Activated gamma-delta T cell treated with Interleukin-2 at 50 U/mL for 16 hours (primary cell): ENCODE measurements at places on chromosomes 5 and 9.

GRCh38 chr9:91503673-91504081 lies 80.0 kb upstream of the NFIL3 start:
- no peak for DNase-seq

DNA sequence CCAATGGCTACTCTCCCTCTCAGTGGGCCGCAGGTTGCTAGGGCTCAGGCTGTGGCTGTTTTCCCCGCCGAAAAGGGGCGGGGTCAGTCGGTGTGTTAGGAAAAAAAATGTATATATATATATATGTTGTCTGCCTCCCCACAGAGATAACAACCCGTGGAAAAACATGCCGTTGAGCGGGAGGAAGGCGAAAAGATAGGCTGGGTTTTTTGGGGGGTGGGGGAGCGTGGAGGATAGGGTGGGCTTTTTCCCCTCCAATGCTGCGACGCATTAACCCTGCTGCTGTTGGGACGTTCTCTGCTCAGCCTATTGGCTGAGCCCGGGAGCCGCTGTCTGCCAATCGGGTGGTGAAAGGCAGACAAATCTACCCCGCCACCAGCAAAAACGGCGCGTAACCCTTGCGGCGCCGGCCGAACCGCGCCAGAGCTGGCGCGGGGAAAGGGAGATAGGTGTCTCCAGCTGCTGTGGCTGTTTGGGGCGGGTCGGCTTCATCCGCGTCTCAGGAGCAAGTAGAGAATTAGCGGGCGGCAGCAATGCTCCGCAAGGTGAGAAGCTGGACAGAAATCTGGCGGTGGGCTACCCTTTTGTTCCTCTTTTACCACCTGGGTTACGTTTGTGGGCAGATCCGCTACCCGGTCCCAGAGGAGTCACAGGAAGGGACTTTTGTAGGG lies at the start of gene PCDHGC4:
Gene PCDHGC4 (plus strand): TSS at position 390 of the 671 bp plus-strand sequence. CDS start 144 bp downstream, at position 534.
- no peak for DNase-seq

DNA sequence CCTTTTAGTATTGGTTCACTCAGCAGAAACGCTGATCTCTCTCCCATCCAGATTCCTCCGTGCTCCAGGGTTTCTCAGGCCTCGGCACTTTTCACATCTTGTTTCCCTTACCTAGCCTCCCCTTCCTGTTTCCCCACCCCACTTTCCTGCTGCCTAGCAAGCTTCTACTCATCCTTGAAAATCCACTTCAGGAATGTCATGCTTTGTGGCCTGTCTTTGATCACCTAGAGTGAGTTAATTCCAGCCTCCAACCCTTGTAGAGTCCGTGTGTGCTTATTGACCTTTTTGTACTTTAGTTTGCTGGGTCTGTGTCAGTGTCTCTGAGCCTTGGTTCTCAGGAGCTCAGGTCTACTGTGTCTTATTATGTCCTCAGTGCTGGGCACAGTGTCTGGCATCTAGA lies 116.6 kb downstream of the AOPEP start:
- DNase-seq, result no peak

DNA sequence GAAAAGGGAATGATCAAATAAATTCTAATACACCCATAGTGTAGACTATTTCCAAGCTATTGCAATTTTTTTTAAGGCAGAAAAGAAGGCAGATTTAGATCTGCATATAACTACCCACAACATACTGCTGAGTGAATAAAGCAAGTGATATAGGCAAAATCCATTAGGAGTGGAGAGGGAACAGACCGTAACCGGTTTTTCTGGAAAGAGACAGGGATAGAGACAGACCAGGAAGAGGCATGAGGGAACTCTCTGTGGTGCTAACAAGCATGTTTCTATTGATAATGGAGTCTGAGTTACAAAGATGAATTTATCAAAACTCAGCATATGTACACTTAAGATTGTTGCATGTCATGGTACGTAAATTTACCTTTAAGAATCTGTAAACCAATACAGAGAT lies 14.5 kb downstream of the ZDHHC21 start:
- no peak for DNase-seq

DNA sequence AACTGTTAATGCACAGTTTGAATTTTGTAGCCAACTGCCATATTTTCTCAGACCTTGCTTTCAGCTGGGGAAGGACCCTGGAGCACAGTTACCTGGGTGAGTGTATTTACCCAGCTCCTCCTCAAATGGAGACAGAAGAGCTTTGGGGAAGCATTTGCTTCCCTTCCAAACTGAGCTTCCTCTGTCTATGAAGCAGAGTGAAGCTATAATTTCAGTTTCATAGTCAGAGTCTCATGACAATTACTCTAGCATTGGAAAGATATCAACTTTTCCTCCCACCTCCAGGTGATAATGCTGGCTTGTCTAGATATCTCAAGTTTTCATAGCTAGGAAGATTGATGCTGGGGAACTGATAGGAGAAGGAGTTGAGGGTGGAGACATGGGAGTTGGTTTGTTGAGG lies 406.4 kb upstream of the CLINT1 start:
- DNase-seq, result no peak

DNA sequence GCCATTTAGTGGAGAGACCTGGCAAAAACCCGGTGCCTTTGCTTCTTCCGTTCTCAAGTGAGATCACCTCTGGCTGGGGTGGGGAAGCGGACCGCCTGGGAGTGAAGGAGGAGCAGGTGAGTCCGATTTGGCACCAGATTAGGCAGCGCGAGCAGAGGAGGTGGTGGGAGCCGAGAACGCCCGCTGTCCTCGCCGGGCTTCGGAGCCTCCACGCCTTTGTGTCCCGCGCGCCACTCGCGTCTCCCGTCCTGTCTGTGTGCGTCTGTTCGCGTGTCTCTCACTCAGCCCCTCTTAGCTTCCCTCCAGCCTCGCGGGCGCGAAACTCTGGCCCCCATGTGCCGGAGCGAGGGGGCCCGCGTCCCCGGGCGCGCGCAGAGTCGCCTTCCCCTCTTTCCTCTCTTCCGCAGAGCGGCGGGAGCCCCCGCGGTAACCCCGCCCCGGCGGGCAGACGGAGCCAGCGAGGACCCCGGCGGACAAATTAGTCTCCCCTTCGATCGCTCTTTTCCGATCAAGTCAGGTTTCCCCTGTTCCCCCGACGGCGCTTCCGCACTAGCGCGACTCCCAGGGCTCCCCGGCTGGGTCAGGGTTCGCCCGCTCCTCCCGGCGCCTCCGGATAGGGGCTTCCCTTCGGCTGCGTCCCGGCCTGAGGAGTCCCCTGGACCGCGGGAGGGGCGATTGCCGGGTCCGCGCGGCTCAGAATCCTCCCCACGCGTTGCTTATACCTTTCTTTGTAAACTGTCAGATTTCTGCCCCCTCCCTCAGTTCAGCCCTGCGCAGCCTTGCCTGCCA lies 7.1 kb downstream of the POU4F3 start:
- DNase-seq, result no peak

DNA sequence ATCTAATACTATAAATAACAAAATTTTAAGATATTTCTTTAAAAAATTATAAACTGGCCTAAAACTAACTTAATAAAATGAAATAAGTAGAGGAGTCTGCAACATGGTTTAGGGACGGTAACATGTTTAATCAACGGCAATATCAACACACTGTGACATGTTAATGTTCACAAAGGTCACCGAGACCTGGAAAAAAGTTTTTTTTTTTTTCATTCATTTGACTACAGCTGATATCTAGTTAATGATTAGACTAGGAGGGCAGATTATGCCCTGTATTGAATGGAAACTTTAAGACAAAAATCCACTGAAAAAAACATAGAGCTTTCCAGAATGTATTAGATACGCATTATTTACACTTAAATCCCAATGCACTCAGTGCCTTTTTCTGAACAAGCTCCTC lies 67.0 kb upstream of the CDK5RAP2 start:
- DNase-seq, result no peak

GRCh38 chr5:160371294-160371693 lies 868 bp upstream of the C1QTNF2 start:
- no peak for DNase-seq

GRCh38 chr5:136020001-136020382 lies 8.8 kb upstream of the TGFBI start:
- no peak for DNase-seq

DNA sequence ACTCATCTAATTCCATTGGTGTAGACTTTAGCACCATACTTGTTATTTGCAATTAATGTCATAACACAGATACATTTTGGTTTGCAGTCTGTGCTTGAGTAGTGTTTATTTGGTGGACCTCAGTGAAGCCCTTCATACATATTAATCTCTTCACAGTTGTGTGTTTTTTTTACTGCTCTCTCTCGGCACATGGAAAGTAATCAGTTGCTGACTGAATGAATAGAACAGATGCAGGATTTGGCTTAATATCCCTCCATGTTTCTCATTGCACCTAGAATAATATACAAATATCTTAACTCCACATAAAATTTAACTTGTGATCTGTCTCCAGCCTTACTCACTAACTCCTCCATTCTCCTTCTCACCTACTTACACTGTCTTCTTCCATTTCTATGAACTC lies 319.1 kb downstream of the DMRT2 start:
- DNase-seq, result no peak

DNA sequence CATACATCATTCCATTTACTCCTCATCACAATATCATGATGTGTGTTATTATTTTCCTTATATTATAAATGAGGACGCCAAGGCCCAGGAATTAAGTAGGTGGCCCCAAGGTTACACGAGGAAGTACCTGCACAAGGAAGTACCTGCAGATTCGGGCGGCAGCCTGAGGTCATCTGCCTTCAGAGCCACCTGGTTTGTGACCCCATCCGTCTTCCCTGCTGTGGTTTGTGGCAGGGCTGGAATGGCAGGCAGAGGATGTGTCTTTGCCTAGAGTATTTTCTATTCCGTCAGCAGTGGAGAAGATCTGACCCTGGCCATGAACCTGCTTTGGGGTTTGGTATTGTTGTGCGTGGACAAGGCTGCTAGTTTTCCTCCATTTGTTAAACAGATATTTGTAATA lies 59.7 kb downstream of the PDZD2 start:
- no peak for DNase-seq

- DNase-seq, result no peak
These were observed 37.5 kb upstream of the NUDT12 start for GRCh38 chr5:103600086-103600485.

DNA sequence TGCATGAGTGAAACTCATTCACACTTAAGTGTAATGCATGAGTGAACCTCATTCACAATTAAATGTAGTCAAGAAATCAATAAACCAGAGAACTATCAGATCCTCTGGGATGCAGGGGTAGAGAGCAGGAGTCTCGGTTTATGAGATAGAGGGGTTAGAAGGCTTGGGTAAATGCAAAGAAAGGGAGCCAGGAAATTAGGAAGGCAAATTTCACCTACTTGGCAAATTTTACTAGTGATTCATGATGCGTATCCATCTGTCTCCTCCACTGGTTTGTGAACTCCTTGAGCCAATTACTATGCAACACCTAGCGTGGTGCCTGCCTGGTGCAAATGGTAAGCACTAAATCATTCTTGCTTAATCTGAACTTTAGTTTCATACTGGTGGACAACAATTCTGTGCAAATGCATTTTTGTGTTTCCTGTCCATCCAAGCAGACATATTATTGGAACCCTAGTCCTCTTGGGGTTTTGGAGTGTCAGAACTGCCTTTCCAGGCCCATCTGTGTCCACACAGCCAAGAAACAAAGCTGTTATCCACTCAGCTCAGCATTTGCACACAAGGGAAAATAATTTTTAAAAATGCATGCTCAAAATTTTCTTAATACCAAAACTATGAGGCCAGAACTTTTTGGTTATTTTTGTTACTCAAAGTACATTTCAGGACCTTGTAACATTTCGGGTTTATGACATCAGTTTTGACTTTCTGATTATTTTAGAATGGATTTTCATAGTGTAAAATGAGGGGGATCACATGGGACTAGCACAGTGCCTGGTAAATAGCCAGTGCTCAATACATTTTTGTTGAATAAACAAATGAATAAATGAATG lies 5.2 kb downstream of the HAPLN1 start:
- no peak for DNase-seq

DNA sequence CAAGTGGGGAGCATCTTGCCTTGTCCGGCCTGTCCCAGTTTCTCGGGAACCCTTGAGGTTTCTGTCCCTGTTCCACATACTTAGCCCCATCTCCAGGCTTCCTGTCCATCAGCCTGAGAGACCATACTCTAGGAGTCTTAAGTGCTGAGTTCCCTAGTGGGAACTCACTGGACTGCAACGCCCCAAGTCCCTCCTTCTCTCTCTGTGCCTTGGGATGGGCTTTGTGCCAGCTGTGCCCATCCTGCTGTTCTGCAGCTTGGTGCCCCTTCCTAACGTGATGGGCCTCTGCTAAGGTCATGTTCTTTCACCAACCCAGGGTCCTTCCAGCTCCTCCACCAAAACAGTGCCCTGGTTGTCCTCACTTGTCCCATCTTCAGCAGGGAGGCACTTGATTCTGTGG lies 222.3 kb upstream of the ANKRD55 start:
- no peak for DNase-seq

DNA sequence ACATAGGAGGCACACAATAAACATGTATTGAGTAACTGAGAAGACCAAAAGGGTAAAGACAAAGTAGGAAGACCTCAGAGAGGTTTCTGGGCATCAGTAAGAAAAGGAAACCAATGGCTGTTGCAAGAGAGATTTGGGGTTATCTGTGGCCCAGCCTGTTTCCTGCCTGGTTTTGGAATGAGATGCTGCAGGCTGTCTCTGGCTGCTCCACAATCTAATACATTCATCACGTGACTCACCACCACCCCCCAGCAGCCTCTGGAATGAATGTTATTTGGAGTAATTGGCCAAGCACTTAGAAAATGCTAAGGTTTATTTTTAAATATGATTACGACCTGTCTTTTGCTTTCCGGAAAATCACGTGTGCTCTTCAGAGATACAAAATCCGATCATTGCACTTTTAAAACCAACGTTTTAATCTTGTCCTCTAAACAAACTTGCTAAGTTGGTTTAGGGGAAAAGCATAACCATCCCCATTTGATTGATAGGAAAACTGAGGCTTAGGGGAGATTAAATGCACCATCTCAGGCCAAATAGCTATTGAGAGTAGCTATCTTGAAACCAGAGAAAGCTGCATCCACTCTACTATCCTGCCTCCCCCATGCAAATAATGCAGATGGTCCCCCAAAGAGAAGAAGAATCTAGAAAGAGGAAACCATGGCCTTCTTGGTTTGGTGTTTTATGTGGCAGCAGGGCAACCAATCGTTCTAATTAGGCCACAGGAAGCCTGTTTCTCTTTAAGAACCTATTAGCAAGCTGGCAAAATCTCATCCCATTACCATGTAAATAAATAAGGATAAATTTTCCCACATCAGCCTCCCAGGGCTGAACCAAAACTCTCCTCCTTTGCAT lies 151.8 kb upstream of the ADRA1B start:
- DNase-seq, result no peak

- no peak for DNase-seq
These were observed 73.9 kb upstream of the UNC5A start for GRCh38 chr5:176736301-176736930.

- DNase-seq, result no peak
These were observed 6.3 kb upstream of the DNAJB5 start for GRCh38 chr9:34983209-34983608.

DNA sequence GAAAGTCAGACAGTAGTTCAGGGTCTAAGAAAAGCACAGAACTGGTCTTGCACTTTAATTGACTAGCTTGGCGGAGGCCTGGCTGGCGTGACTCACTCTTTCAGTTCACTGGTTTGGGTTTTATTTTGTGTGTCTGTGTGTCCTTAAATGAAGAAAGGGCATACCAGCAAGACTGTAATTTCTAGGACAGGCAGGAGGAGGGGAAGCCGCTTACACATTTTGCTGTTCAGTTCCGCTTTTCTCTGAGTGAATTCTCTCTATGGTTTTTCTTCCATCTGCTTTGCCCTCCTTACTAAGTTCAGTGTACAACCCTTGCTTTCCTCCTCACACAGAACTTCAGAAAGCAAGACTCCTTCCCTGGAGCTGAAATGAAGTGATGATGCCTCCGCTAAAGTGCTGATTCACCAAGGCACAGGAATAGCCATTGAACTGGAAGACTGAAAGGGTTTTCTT lies 150.8 kb downstream of the MEF2C start:
- DNase-seq, result no peak
